ENCODE measurements at places on chromosomes 2 and 18.

DNA sequence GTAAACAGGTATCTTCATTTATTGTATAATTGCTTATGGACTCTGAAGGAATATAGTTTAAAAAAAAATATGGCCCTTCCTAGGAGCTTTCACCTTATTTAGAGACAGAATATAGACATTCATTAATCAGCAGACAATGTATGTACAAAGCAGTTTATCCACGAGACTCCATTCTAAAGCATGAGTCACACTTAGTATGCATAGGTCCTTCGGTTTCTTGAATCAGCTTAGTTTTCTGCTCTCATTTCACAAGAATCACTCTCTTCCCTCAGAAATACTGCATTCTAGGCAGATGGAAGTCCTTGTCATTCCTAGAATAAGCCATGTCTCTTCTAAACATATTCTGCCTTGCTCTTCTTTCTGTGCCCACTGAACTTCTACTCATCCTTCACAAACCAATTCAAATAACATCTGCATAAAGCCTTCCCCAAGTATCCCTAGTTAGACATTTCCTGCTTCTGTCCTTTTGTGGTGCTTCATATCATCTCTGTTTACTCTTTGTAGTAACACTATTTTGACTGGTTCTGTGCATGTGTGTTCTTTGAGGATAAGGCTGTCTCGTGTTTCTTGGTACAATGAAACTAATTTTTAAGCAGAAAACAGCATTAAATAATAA, 84.5 kb downstream of the PTRHD1 start:
- no peak for DNase-seq

DNA sequence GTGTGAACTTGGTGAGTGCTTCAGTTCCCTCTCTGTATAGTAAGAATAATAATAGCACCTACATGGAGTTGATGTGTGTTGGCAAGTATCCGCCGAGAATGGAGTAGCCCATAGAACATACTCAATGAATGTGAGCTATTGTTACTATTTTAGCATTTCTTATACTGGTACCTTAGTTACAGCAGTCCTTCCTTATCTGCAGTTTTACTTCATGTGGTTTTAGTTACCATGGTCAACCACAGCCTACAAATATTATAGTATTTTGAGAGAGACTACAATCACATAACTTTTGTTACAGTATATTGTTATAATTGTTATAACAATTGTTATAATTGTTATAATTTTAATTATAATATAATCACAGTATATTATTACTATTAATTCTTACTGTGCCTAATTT, 152.5 kb upstream of the RASGRP3 start:
- DNase-seq, result no peak

DNA sequence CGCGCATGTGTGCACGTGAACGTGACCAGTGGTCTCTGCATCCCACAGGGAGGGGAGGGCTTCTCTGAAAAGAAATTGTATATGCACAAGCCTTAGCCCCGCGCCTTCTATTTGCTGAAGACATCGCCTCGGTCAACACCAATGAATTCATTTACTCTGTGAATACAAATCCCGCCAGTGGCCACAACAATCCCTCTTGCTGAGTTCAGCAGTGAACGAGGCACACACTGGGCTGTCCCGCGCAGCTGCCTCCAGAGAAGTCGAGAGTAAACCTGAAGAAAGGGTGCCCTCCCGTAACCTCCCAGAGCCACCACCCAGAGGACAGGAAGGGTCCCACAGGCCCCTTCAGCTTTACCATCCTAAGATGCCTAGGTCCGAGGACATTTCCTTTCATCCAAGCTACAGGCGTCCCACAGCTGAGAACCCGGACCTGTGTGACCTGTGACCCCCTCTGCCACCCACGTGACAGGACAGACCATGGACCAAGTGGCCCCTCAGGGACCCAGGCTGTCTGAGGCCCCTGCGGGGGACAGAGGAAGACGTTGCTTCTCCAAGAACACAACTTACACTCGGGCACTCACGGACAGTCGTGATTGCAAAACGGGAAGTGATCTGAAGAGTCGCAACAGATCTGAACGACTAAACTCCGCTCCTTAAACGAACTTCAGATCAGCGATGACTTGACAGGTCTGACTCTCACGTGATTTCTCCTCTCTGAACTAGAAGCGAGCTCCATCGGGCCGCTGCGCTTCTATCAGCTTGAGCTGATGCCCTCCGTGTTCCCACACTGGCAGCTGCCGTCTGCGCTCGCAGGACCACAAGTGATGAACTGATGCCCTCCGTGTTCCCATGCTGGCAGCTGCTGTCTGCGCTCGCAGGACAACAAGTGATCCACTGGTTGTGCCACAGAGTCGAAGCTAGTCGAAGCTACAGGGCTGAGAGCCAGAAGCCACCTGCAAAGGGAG, 92.7 kb downstream of the ZNF516 start:
- no peak for DNase-seq

- DNase-seq, result peak; percentile 16
Observed at GRCh38 chr18:58135701-58136331, 91.8 kb downstream of the NEDD4L start.

DNA sequence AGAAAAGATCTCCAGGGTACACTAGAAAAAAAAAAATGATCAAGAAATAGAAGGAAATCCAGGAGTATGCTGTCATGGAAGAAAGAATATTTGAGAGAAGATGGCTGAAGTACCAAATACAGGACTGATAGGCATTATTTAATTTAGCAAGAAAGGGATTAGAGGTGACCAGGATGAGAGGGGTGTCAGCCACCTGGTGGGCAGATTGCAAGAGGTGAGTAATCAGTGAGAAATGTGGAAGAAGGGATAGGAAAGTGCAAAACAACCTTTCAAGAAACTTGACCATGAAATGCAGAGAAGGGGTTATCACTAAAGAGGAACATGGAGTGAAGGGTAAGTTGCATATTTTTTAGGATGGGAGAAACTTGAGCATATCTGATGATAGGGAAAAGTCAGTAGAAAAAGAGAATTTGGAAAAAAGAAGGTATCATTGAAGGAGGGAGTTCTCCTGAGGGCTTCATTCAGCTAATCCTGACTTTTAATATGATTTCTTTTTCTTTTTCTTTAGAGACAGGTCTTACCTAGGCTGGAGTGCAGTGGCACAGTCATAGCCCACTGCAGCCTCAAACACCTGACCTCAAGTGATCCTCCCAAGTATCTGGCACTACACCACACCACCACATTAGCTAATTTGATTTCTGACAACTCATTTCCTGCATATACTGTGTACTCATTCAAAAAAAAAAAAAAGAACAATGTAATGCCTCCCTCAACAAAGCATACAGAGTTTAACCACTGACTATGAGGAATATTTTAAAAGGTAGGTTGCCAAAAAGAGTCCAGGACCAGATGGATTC, 101.3 kb downstream of the LRP2 start:
- DNase-seq, result no peak

- no peak for DNase-seq
Observed at GRCh38 chr18:2508678-2509077, 62.6 kb downstream of the METTL4 start.

DNA sequence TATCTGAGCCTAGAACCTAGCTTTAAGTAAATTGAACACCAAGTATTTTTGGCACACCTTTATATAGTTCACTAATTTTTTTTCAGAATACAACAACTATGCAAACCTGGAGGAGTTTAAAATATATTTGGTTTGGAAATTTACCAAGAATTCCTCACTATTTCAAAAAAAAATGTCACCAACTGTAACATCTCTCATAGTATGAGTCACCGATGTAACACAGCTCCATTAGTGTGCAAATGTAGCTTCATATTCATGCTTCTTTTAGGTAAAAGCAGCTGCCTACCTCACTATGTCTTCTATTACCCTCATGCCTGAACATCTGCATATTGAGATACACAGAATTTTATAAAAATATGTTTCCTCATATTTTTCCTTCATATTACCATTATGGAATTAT, 80.5 kb downstream of the NRXN1 start:
- DNase-seq, result no peak

DNA sequence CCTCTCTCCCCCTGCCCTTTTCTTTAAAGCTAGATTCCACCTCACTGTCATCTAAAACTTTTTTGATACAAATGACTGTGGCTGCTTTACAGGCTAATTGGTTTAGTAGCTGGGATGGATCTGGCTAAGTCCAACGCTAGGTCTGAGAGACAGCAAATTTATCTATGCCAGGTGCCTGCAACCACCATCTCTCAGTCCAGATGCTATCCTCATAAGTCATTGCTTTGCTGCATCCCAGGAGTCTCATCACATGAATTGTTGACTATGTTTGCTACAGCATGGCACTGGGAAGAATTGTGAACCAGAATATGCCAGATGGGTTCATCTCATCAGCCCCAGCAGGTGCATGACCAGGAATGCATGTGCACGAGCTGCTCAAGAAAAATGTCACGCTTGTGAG, 100.0 kb upstream of the PID1 start:
- no peak for DNase-seq

- no peak for DNase-seq
Observed at GRCh38 chr18:23102493-23103261, 32.6 kb upstream of the CABLES1 start.

GRCh38 chr2:55601849-55602248, 15.6 kb downstream of the PPP4R3B start:
- DNase-seq, result no peak

DNA sequence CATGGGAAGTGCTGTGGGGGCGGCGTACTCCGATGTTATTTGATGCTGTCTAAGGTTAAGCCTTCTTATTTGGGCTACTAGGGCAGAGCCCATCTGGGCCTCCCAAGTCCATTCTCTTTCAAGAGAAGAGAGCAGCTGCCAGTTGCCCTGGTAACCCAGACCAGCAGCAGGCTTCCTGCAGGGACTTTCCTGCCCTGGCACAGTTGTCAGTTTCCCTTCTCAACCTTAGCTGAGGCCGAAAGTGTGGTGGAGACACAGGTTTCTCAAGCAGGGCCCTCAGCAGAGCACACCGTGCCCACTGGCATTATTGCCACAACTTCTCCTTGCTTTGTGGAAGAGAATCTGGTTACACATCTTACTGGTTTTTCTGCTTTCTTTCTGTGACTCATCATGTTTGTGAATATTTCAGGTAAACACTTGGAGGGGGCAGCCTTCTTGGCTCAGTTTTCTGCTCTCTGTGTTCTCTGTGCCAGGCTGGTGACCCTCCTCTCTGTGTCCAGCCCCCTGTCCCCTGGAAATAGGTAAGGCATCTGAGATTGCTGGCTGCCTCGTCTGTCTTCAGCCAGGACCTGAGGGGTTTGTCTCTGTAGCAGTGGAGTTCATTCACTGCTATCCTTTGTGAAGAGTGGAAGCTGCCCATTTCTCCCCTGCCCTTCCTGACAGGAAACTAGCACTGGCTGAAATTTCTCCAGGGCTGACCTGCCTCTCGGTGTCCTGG, 111.0 kb downstream of the B3GNT2 start:
- no peak for DNase-seq

DNA sequence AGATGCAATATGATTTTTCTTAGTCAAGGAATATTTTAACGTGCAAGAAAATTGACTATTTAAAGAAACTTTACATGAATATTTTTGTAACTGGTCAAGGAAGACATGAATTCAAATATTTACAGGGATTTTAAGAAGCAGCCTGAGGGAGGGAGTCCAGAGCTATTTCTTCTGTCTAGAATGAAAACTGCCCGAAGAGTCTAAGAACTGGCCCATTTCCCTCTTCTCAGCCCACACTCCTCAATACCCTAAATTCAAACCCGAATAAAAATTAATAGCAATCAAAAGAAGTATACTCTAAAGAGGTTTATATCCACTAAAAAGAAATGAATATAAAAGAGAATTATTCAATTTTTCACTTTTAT, 6.5 kb upstream of the NDUFV2 start:
- DNase-seq, result no peak

DNA sequence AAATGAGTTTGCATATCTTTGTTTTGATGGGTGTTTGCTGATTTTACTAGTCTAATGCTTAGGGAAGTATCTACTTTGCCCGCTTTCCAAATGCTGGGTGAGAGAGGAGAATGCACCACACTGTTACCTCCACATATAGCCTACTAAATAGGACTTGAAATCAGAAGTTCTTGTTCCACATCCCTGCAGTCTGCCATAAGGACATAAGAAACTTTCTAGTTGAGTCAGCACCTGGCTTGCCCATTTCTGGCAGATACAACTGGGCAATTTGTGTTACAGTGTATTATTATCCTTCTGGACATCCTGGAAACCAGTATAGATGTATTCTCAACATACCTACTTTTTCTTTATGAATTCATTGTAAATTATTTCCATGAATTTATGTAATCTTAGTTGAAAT, 29.5 kb downstream of the ANXA4 start:
- DNase-seq, result no peak

- DNase-seq, result no peak
Observed at GRCh38 chr2:99576775-99577174, 87.0 kb upstream of the REV1 start.

DNA sequence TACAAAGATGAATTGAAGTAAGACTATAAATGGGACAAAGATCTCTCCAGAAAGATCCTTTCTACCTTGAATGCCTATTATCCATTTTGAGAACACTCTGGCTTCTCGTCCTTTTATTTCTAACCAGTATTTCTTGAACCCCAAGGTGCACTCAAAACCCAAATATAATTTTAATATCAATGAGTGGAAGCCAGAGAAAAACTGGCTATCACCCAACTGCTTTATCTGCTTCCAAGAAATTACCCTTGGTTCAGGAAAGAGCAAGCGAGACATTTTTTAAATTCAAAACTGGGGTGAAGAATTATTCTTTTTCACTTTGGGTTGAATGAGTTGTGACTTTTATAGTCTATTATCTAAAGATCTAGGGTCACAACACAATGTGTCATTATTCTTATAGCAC, 221.3 kb downstream of the PTH2R start:
- DNase-seq, result no peak

DNA sequence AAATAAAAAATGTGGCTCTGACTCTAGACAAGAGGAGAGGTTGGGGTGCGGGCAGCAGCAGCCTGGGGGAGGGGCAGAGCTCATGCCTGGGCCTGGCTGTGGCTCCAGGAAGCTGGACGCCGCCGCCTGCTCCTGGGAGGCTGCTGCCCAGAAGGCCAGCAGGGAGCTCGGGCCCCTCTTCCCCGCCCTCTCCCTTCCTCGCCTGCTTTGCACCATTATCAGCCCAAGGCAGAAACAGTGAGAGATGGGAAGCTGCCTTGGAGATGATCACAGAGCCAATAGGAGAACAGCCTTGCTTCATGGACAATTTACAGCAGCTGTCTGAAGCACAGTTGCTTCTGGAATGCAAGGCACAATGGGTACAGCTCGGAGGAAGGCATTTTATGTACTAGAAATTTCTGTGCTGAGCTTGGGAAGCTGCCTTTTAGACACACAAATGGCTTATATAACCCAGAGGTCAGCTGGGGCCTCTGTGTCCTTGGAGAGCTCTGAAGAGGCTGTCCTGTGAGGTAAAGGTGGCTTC, 55.3 kb upstream of the AFF3 start:
- no peak for DNase-seq

- DNase-seq, result no peak
Observed at GRCh38 chr2:30139131-30139870, 7.5 kb upstream of the YPEL5 start.

DNA sequence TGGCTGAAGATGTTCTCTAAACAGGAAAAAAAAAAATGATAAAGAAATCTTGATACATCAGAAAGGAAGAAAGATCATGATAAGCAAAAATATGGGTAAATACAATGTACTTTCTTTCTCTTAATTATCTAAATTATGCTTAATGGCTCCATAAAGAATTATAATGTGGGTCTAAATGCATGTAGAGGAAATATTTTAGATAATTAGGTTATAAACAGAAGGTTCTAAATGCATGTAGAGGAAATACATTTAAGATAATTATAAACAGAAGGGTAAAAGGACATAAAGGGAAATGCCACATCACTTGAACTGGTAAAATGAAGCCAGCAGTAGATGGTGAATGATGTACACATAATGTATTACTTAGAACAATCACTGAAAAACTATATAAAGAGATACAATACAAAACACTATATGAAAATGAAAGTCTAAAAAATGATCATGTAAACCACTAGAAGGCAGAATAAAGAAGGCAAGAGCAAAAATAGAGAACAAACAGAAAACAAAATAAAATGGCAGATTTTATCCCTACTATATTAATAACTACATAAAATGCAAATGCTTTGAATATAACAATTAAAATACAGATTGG, 308.4 kb upstream of the CDH2 start:
- DNase-seq, result no peak

Measured in stimulated activated CD4-positive, alpha-beta T cell treated with anti-CD3 and anti-CD28 coated beads, TNF-alpha, amount 100 ng/mL, for 4 hours (primary cell).